ENCODE measurements at places on chromosomes 12 and 14.

GRCh38 chr12:93773122-93773871, 96.1 kb downstream of the CRADD start:
- DNase-seq: no peak

- no peak for DNase-seq
Measured at GRCh38 chr12:3292677-3293412, 198.2 kb upstream of the PRMT8 start.

DNA sequence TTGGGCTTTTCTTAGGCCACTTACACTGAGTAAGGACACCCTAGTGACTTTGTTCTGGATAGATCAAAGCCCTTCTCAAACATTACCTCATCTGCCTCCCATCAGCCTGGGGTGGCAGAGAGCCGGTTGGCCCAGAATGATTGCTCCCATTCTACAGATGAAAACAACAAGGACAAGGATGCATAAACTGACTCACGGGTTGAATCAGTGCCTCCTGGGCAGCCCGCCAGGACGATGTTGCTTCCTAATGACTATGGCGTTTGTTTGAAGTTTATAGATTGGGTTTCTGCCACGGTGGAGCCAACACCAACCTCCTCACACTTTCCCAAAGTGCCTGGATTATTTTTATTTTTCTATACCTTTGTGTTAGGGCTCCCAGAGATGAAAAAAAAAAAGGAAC, 3.6 kb upstream of the VRK1 start:
- DNase-seq: no peak

DNA sequence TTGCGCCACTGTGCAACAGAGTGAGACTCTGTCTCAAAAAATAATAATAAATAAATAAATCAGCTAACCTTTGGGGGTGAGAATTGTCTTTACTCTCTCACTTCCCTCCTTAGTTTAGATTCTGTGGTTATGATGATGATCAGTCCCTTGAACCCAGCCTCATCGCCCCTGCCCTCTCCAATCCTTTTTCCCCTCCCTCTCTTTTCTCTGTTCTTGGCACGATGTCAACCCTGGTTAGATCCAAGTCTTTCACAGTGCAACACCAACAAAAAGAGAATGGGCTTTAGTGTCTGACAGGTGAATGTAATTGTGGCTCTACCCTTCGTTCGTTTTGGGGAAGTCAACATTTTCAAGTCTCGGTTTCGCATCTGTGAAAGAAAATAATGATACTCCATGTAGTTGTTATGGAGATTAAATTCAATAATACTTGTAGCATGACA, 59.0 kb downstream of the NTN4 start:
- no peak for DNase-seq

GRCh38 chr14:25846246-25846645, 751.6 kb downstream of the NOVA1 start:
- DNase-seq: no peak

- no peak for DNase-seq
Measured at GRCh38 chr14:32251530-32251929, 48.5 kb upstream of the RNU6-8 start.

DNA sequence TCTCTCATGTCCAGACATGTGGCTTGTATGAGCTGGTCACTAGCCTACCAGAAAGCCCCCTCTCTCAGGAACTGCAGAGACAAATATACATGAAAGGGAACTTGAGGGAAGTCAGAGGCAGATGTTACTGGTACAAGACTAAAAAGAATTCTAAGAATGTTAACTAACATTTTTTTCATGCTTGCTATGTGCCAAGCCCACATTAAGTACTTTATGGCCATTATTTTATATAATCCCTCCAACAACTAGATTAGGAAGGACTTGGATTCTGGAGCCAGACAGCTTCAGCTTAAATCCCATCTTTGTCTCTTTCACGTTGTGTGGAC, 24.6 kb downstream of the TTC9 start:
- DNase-seq: no peak

DNA sequence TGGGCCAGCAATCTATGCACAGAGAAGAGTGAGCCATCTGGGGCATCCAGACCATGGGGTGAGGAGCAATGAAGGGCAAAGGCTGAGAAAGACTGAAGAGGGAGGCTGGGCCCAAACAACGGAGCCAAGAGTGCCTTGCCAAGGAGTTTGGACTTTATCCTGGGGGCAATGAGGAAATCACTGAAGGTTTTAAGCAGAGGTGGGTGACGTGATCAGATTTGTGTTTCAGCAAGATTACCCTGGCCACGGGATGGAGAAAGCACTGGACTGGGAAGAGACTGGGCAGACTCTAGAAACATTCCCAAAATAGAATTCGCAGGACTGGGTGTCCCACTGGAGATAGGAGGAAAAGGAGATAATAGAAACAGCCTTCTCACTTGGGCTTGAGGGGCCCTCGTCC, 65.3 kb downstream of the DPF3 start:
- no peak for DNase-seq

GRCh38 chr12:77830583-77831351, at the start of gene NAV3:
NAV3 (plus strand) TSS chr12:77830894; CDS start chr12:77831462, 568 bp downstream.
- no peak for DNase-seq

DNA sequence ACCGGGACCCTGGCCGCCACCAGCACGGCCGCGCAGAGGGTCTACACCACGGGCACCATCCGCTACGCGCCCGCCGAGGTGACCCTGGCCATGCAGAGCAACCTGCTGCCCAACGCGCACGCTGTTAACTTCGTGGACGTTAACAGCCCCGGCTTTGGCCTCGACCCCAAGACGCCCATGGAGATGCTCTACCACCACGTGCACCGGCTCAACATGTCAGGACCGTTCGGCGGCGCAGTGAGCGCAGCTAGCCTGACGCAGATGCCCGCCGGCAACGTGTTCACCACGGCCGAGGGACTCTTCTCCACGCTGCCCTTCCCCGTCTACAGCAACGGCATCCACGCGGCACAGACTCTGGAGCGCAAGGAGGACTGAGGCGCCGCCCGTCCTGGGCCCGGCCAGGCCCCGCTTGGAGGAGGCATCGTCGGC, 150.1 kb downstream of the EGLN3 start:
- no peak for DNase-seq

- no peak for DNase-seq
Measured at GRCh38 chr12:40104461-40105264, 1.2 kb downstream of the SLC2A13 start.

GRCh38 chr14:104135121-104135903, 3.1 kb upstream of the KIF26A start:
- DNase-seq: no peak

- no peak for DNase-seq
Measured at GRCh38 chr14:103727313-103727980, 11.8 kb downstream of the ZFYVE21 start.

DNA sequence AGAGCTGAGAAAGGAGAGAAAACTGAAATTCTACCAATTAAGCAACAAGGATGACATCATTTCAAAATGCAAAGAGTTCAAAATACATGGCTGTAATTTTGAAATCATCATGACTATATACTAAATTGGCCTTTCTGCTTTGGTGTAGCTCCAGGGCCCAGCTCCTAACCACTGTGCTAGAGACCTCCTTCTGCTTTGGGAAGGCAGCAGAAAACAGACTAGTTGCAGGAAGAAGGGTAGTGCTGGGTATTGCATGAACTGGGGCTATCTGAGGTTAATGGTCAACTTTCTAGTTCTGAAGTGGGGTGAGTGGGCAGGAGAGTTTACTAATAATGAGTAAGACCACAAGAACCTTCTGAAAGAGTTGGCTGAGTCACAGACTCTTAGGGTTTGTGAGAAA, 66.2 kb downstream of the PTGER2 start:
- no peak for DNase-seq

DNA sequence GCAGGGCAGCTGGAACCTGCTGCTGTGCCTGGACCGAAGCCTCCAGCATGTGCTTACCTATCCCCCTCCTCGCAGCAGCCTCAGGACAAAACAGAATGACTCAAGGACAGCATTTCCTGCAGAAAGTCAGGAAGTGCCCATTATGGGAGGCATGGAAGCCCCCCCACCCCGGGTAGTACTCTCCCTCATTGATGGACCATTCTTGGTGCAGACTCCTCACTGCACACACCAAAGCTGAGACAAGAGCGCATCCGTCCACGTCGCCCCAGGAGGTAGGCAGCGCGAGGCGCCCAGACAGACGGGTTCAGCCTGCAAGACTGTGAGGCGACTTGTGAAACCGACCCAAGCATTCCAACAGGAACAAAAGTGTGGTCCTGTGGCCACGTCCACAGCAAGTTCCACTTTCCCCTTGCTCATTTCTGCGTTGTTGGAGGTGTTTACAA, 243.9 kb upstream of the ATXN7L3B start:
- DNase-seq: no peak

GRCh38 chr12:6369916-6370575, 5.3 kb downstream of the SCNN1A start:
- no peak for DNase-seq

- peak; percentile 47 for DNase-seq
Measured at GRCh38 chr14:59126714-59127436, 61.6 kb upstream of the DAAM1 start.

DNA sequence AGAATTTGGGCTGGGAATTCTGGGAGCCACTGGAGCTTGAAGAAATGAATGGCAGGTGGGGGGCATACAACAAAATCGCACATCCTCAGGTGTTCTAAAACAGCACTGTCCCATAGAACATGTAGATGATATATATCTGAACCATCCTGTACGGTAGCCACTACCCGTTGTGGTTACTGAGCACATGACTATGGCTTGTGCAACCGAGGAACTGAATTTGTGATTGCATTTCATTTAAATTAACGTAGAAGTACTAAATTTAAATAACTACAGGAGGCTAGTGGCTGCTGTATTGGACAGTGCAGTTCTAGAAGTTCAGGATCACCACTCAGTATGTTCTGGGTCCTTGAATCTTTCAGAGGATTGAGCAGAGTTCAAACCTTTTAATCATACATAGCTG, 172.4 kb downstream of the PHETA1 start:
- no peak for DNase-seq

- no peak for DNase-seq
Measured at GRCh38 chr14:104864267-104865080, 594 bp upstream of the CEP170B start.

DNA sequence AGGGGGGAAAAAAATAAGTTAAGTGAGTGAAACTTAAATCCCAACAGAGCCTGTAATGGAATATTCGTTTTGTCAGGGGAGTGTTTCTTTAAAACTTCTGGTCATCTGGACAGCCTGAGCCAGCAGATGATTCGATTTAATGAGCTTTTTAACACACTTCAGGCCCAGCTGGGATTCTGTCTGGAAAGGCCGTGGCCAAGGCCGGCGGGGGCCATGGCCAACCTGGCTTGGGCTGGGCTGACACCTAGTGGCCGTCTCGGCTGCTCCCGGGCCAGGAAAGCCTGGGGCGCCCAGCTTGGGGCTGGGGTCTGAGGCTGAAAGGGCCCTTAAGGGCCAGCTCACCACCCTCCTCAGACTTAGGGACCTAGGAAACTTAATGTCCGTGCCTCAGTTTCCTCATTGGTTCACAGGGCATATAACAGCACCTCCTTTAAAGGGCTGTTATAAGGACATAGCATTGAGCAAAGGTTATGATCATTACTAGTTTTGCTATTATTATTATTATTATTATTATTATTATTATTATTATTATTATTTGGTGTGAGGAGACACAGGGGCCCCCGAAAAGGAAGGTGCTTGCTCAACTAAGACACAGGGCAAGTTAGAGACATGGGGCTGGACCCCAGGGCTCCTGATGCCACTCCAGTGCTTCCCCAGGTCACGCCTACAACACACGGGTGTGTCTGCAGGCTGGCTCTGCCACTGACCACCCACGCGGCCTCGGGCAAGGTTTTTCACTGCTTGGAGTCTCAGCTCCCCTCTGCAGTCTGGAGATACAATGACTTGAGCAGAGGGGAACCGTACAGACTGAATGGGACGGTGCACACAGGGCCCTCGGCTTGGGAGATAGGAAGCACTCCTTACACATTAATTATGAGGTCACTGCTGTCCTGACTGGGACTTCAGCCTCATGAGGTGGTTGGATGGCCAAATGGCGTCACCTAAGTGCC, 84.0 kb downstream of the SYNE3 start:
- DNase-seq: peak; percentile 47

GRCh38 chr12:23099604-23100003, 474.6 kb downstream of the ETNK1 start:
- DNase-seq: no peak

DNA sequence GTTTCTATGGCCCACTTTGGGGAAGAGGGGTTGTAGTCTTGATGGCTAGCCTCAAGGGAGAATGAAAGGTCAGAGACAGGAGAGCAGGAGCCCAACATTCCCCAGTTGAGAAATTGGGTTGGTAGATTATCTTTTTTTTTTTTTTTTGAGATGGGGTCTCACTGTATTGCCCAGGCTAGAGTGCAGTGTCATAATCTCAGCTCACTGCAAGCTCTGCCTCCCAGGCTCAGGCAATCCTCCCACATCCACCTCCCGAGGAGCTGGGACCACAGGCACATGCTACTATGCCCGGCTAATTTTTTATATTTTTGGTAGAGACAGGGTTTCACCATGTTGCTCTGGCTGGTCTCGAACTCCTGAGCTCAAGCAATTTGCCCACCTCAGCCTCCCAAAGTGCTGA, 34.9 kb downstream of the BCAT1 start:
- DNase-seq: no peak

DNA sequence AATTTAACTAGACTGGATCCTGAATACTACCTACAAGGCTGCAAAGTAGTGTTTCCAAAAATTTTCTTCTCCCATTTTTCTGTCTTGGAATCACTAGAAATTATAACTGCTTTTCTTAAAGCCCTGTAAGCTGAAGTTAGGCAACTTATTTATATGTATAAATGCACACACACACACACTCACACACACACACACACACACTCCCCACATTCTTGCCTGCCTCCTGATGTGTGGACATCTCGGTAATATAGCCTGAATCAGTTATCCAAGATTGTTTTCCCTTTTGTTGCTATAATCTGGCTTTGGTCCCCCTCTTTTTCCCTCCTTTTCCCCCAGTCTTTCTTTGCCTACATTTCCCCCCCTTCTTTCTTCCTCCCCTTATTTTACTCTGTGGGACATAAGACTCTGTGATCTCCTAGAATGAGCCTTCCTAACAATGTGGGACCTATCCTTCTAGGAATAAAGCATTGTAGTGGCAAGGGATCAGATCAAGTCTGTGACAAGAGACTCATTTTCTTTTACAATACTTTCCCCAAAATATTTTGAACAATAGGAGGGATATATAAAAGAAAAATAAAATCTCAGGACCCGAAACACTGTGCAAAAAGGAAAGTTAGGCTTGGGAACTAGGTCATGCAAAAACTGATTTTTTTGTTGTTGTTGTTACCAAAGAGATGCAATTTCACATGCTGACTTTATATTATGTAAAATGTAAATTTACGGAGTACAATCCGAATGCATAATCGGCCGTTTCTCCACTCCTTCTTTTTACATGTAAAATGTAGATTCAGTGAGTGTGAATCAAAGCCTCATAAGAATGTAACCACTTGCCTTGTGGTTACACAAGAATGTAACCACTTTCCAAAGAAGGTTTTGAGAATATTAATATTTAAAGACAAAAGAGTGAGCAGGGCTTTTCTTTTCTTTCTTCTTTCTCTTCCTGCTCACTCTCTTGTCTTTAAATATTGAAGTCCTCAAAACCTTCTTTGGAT, 26.3 kb upstream of the CD69 start:
- no peak for DNase-seq

DNA sequence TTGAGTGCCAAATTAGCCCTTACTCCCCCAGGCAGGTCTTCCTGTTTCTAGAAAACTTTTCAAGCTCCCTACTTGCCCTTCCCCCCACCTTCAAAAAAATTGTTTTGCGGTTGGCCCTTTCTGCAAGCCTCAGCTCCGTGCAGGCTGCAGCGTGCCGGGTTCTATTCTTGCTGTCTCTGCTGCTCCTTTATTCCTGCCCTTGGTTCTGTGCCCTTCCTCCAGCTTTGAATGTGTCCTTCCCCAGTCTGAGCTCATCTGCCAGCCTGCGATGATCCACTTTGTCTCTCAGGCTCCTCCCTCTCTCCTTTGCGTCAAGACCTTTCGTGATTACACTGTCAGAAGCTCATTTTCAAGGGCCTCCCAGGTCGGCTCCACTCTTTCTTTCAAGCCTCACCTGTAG, 98.6 kb downstream of the IRF2BPL start:
- DNase-seq: no peak
